Right lobe of liver (tissue), 6 donors: ENCODE measurements at places on chromosomes 11 and 22.

DNA sequence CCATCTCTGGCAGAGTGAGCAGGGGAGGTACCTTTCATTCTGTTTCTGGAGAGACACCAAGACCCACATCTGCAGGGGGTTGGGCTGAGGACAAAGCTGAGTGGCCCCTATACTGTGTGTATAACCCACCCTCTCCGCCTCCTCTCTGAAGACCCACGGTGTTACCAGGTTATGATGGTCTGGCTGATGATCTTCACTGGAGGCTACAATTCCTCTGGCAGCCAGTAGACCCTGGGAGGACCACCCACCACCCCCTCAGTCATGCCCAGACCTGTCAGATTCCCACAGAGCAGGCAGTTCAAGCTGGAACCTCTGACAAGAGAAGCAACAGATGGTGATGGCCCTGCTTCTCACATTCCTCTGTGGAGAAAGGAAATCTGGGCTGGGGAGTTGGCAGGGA is 11.4 kb upstream of the KCNJ1 start:
- DNase-seq, result no peak

GRCh38 chr11:88575916-88576315 is 238.4 kb upstream of the CTSC start:
- no peak for DNase-seq

DNA sequence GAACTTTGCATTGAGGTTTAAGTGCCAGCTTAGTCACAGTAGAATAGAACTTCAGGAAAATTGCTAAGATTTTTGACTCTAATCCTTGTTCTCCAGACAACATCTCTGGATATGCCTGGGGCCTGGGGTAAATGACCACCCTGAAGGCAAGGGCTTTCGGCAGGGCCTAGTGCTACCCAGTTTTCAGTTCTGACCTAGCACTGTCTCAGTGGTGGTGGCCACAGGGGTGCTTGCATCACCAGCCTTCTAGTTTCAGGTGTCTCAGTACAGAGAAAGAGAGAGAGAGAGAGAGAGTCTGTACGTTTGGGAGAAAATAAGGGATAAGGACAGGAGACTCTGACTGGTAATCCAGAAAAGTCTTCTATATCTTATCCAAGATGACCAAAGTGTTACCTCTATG is 890.5 kb downstream of the JRKL start:
- DNase-seq, result no peak

GRCh38 chr22:44495629-44496028 is 2.4 kb downstream of the RTL6 start:
- no peak for DNase-seq

DNA sequence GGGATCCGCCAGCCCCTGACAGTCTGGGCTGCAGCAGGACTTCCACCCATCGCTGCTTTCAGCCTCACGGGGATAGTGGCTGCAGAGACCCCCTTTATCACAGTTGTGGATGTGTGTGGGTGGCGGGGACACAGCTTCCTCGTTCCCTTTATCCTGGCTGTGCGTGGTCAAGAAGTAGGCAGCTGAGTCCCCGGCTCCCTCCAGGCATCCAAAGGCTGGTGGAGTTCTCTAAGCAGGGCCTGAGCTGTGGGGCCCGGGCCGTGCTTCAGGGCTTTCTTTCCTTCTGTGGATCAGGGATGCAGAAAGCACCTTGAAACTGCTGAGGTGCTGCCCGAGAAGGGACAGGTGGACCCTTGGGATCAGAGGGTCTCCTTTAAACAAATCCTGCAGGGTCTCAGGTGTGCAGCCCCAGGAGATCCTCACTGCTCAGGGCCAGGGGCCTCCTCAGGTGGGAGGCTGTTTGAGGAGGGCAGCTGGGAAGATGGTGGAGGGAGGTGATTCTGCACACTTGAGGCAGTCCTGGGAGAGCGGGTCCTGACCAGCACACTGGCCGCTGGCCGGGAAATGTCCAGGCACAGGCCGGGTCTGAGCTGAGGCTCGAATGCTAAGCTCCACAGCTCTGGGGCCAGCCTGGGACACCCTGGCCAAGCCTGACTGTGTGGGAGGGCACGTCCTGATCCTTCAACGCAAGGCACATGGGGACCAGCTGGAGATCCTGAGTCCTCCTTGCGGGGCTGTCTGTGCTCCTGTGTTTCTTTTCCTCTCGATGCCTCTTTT is 1024.3 kb downstream of the BRD1 start:
- no peak for DNase-seq

GRCh38 chr22:49850959-49851802 is 2.5 kb upstream of the ZBED4 start:
- DNase-seq, result no peak

DNA sequence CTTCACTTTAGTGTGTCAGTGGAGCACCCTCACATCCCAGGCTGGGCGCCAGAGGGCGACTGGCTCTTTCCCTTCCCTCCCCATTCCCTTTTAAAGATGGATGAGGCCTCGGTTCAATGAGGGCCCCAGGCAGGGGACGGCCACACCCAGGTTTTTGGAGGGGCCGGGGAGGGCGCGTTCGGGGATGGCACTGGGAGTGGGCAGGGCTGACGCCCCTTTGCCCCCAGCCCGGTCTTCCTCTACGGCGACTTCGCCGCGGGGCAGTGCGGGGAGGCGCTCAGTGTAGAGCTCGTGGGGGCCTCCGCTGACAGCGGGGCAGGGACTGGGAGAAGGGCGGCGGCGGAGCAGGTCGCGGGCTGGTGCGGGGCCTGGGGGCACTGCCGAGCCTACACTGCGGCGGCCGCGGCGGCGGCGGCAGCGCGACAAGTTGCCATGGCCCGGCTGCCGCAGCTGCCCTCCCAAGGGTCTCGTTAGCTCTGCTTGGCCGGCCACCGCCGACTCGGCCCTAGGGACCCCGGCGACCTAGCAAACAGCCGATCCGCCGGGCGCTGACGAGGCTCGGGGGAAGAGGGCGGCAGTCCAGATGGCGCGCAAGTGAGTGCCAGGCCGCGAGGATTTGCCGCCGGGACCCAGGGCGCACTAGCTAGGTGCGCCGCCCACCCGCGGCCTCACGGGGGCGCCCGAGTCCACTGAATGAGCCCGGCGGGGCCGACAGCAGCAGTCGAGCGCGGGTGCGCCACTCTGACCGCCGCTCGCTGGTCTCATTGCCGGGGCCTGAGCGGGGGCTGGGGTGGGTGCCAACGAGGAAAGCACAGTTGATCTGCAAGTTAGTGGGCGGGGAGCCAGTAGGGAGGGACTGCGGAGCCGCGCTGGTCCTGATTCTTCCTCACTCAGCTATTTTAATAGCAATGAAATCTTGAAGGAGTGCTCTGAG is 92.7 kb downstream of the RRM1 start:
- peak; percentile 93 for DNase-seq

DNA sequence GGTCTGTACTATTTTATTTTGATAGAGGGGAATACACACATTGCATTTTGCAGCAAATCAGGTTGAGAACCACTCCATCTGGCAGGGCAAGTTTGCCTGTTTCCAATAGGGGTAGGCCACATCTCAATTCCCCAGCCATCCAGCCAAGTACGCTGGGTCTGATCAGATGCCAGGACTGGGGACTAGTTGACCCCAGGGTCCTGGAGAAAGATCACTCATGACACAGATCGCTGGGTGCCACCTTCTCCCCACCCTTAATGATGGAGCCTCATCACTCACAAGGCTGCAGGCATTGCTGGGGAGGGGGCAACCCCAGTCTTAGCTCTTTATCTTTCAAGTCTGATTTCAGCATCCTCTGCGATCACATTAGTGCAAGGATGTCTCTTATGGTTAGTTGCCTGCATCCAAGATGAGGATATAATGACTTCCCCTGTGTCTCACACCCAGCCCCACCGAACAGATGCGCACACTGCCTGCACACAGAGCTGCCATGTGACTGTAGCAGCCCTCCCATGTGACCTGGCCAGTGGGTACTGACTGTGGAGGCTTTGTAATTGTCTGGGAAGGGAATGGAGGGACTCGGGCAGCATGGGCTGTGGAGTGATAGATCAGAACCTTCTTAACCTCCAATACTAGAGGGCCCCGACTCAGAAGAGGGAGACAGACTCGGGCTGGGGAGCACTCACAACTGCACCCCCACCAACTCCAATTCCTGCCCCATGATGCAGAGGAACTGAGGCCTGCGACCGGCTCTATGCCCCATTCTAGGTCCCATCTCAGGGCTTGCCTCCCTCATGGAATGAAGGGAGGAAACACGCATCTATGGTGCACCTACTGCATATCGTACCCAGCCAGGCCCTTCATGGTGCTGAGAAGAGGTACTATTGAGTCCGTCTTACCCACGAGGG is 155.8 kb downstream of the DSCAML1 start:
- no peak for DNase-seq
